ENCODE measurements at places on chromosomes 3 and 15.

GRCh38 chr3:184337399-184337714 lies at the start of gene FAM131A:
Gene FAM131A (plus strand): TSS chr3:184337600. CDS start chr3:184337631, 31 bp downstream.
- peak; percentile 77 for DNase-seq

DNA sequence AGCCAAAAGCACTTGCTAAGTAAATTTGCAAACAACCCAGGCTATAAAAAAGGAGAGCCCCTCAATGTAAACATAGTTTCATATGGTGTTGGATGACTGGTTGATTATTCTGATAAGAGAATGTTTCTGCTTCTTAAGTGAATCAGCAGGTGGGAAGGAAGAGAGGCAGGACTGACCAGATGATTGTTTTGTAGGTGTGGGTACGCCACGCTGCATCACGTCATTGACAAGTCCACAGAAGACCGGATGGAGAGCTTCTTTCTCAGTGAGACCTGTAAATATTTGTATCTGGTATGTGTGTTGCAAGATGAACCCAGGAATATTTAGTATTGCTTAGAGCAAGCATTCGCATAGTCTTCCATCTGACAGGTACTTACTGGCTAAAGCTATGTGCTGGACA lies 23.4 kb downstream of the EDEM1 start:
- no peak for DNase-seq

DNA sequence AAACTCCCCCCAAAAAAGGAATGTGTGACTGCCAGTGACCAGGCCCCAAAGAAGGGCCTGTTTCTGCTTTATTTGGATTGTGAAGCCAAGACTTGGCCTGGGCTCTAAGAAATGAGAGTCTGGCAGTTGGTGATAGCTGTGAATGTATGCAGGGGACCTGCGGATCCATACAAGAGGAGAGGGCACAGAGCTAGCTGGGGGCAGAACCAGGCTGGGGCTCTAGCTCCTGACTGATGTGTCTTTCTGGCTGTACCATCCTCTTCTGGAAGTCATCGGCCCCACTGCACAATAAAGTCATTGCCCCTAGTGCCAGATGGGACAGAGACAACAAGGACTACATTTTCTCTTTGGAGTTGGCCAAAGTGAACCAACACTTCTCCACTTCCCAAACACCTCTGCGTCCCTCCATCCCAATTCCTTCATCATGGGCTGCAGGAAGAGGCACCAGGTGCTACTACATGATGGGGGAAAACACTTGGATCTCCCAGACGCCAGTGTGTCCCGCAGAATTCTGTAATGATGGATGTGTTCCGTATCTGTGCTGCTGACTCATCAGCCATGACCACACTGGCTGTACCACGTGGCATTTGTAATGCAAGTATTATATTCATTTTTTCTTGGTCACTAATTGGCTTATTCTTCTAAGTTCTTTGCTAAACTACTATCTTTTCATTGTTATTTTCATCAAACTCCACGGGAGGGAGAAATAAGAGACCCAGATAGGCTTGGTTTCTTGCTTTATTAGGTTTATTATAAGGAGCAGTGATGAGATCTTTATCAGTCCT lies 1.7 kb upstream of the PLA2G4F start:
- DNase-seq = no peak

GRCh38 chr3:127360647-127361046 lies 72.8 kb upstream of the PRR20G start:
- no peak for DNase-seq

- DNase-seq = no peak
Measured at GRCh38 chr3:111956449-111956848, 22.4 kb upstream of the ABHD10 start.

DNA sequence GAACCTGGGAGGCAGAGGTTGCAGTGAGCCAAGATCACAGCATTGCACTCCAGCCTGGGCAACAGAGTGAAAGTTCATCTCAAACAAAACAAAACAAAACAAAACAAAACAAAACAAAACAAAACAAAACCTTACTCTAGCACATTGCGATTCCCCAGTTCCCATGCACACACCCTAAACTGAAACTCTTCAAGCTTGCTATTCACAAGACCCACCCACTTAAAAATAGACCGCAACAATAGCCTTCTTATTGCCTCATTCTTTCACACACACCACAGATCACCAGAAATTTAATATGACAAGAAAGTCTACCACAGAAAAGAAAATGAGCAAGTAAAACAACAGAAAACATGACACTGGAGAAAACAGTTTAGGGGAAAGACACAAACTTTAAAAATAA lies 598.4 kb downstream of the FHIT start:
- no peak for DNase-seq

GRCh38 chr3:161443921-161444693 lies 52.5 kb upstream of the OTOL1 start:
- no peak for DNase-seq

DNA sequence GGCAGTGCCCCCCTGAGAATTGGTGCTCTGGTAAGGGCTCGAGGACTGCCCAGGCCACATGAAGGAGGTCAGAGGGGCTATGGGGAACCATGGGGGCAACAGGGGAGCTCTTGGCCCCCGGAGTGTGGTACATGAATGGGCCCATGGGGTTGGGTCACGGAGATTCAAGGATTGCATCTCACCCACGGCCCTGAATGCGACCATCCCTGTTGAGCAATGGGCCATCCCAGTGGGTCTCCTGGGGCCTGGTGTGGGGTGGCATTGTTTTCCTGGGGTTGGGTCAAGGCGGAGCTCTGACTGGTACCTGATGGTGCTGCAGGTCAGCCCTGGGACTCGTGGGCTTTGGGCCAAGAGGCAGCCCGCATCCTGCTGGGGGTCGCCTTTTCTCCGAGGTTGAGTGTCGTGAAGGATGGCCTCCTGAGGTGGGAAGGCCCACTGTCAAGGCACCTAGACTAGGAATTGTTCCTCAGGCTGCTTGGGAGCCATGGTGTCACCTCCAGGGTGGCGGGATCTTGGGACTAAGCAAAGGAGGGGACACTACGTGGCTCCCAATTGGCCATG lies 198.3 kb downstream of the UBE3A start:
- peak; percentile 4 for DNase-seq

GRCh38 chr3:5197470-5198312 lies 10.2 kb downstream of the EDEM1 start:
- no peak for DNase-seq

DNA sequence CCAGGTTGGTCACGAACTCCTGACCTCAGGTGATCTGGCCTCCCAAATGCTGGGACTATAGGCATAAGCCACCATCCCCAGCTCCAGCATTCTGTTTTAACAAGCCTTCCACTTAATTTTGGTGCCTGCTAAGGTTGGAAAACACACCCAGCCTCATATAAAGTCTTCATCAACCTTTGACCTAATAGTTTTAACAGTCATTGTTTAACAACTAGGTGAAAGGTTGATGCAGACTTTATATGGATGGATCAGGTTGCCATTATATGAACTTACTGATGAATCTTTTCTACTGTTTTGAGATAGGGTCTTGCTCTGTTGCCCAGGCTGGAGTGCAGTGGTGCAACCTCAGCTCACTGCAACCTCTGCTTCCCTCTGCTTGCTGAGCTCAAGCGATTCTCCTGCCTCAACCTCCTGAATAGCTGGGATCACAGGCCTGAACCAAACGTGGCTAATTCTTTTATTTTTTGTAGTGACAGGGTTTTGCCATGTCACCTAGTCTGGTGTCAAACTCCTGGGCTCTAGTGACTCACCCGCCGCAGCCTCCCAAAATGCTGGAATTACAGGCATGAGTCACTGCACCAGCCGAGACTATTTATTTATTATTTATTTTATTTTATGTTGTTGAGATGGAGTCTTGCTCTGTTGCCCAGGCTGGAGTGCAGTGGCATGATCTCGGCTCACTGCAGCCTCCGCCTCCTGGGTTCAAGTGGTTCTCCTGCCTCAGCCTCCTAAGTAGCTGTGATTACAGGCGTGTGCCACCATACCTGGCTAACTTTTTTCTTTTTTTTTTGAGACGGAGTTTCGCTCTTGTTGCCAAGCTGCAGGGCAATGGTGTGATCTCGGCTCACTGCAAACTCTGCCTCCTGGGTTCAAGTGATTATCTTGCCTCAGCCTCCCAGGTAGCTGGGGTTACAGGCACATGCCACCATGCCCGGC lies 3.1 kb upstream of the RPAP1 start:
- DNase-seq = no peak

DNA sequence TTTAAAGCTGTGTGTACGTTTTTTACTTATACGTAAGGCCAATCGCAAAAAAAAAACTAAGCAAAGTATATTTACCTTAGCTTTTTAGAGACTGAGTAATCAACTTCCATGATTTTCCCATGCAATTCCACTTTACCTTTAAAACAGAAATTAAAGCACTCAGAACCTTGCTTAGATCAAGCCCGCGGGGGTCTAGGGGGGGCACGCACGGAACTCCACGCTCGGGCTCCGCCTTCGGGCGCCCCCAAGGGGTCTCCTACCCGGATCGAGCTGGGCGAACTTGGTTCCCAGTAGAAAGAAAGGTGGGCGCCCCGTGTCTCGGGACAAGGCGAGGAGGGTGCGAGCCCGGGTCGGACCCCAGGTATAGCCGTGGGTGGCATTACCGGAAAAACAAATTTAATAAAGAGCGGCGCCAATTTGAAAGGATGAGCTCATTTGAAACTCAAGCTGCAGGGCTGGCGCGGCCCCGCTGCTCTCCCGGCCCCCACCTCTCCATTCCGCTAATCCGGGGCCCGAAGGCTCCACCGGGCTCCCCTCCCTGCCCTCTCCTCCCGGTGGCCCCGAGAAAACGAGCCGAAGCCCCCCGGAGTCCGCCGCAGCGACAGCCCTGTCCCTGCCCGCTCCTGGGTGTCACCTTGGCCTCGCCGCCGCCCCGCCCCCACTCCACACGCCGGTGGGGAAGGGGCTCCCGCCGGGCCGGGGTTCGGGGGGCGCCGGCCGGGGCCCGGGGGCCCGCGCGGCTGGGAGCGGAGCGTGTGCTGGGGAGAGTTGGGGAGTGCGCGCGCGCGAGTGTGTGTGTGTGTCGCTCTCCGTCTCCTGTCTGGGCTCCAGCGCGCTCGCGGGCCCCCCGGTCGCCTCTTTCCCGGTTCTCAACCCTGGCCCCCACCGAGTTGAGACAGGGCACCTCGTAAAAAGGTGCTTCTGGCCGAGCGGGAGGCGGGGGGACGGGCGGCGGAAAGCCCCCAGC lies 1.5 kb downstream of the IGF2BP2 start:
- peak; percentile 40 for DNase-seq

DNA sequence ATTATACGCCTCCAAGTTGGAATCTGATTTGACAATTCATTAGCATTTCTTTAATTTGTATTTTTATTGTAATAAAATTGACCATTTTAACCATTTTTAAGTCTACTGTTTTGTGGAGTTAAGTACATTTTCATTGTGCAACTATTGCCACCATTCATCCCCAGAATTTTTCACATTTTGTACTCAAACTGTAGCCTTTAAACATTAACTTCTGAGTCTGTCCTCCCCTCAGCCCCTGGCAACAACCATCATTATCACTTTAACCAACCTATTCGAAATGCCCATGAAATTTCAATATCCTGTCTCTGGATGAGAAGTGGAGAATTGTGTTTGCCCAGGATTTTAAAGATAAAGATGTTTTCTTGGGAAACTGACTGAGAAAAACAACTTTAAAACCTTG lies 27.7 kb downstream of the IL1RAP start:
- no peak for DNase-seq

GRCh38 chr3:101819649-101820206 lies 29.6 kb upstream of the NFKBIZ start:
- DNase-seq = no peak

GRCh38 chr3:126343649-126344035 lies 13.6 kb downstream of the KLF15 start:
- DNase-seq = peak; percentile 8

- DNase-seq = no peak
Measured at GRCh38 chr15:67067930-67068551, 2.6 kb downstream of the SMAD3 start.

- no peak for DNase-seq
Measured at GRCh38 chr15:68018797-68019444, 35.2 kb upstream of the PIAS1 start.

- DNase-seq = no peak
Measured at GRCh38 chr3:157120071-157120892, 39.7 kb downstream of the CCNL1 start.

- no peak for DNase-seq
Measured at GRCh38 chr15:91861223-91861622, 7.7 kb downstream of the SLCO3A1 start.

- no peak for DNase-seq
Measured at GRCh38 chr3:20096135-20096685, 56.0 kb downstream of the KAT2B start.

DNA sequence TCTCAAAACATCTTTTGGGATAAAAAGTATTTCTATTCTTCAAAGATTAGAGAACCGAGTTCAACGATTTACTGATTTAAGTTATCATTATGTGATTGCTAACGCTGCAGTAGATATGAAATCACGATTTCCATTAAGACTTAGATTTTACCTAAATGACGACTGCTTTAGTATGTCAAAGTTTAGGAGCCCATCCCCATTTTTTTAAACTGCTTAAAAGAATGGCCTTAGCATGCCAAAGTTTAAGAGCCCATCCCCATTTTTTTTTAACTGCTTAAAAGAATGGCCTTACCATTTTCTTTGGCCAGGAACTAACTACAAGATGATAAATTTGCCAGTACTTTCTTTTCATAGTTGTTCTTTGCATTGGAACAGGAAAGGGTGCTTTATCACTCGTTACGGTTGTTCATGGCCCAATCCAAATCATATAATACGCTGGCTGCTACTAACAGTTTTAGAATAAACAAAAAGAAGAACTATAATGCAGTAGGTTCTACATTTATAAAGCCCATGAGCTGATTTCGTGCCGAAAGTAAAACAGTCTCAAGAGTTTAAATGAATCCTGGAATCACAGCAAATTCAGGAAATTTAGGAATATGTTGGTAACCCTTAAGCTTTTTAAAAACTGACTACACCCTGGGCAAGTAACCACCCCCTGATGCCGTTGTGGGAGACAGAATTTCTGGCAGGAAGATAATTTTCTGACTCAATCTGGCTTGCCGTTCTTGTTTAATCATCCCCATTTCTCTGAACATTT lies 869 bp upstream of the TSC22D2 start:
- DNase-seq = no peak

GRCh38 chr3:40873476-40873875 lies 325.8 kb upstream of the CTNNB1 start:
- no peak for DNase-seq

DNA sequence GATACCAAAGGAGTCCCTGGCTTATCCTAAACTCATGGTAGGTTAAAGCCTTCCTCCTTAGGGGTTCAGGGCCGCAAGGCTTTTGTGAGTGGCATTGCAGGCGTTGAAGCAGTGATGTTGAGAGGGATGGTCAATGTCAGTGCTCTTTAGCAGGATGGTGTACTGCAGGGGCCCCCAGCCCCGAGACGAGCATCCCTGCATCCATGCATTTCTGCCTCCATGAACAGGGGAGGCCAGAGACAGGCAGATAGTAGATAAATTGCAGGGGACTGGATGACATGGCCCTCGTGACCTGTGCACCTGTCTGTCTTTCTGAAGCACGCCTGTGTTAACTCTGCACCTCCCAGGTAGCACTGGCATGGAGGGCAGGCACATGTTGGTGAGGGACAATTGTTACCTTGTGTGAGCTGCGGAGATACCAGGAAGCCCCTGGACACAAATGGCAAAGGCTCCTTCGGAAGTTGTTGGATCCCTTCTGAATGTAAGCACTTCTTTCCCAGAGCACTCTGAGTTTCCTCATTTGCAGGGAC lies 133.5 kb downstream of the SNRPN start:
- no peak for DNase-seq
